Activated naive CD4-positive, alpha-beta T cell treated with anti-CD3 and anti-CD28 coated beads, Interleukin-2, amount 50 U/mL, for 72 hours (primary cell): ENCODE measurements at places on chromosomes 12 and 14. TPM values are rescaled to one million over a fixed set of nuclear protein-coding genes. Genes with fewer than 3 reads are reported as not detected.
A peak's percentile ranks its signal among the peaks of the same experiment; 100 is the strongest.

PIANP gene
- not detected for total RNA-seq

FOXN3 gene
- total RNA-seq: 75.3 TPM

DNA sequence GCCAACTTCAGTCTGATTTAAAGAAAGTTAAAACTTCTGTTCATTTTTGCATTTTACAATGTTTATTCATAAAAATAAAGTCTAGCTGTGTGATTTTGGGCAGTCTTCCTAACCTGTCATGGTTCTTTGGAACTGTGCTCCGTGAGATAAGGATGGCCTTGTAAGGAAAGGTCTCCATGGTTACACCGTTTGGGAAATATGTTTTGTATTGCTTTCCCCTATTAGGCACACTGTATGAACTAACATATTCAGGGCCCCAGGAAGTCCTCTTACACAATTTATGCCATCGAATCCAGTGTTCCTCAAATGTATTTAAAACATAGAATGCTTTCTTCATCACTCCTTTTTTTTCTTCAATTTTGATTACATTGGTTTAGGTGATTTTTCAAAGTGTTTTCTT is 54.5 kb downstream of the APAF1 start:
- no peak for DNase-seq

DNA sequence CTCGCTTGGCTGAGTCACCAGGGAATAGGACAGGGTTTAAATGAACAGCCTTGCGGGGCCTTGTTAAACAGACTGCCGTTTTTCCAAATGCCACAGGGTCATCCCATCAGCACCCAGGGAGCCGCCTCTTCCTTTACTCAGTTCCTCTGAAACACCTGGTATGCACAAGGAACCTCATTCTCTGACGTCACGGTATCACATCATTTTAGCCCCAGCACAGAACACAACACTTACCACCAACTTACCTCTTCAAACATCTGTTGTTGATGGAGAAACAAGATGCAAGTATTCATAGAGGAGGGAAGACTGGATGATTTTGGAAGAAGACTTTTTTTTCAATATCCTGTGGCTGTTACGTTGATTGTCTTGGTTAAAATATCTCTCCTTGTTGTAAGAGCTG is 535.3 kb upstream of the TMEM132C start:
- no peak for DNase-seq

DNA sequence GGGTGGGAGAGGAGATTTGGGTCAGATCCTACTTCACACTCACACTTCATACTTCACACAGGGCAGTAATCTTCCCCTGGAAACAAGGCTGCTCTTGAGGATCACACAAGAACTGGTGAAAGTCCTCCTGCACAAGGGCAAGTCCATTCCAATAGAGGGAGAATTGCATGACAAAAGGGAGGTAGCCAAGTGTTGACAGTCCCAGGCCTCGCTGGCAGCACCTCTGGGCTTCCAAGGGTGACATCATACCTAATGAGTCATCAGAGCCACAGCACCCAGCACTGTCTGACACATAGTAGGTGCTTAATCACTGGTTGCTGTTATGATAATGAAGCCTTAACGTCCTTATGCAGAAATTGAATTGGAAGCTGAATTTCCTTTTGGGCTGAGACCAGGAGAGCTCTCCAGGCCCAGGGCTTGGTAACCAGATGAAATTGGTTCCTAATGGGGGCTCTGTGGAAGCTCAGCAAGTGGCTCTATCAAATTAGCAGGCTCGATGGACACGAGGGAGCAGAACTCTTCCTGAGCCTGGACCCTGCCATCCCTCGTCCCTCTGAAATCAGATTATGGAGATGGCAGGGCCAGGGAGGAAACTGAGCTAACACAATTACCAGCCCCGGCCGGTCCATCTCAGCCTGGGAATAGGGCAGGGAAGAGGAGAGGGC is 58.8 kb upstream of the ACTN1 start:
- DNase-seq: no peak

- no peak for DNase-seq
Observed at GRCh38 chr14:76434220-76434619, 58.3 kb downstream of the ESRRB start.

GRCh38 chr12:109741286-109741969 is 27.8 kb downstream of the FAM222A start:
- DNase-seq: no peak

- DNase-seq: no peak
Observed at GRCh38 chr12:53004178-53004577, 2.1 kb upstream of the EIF4B start.

PXMP2 gene
- 4.5 TPM for total RNA-seq

- peak; percentile 40 for DNase-seq
Observed at GRCh38 chr12:10190558-10191388, 11.9 kb downstream of the TMEM52B start.

DNA sequence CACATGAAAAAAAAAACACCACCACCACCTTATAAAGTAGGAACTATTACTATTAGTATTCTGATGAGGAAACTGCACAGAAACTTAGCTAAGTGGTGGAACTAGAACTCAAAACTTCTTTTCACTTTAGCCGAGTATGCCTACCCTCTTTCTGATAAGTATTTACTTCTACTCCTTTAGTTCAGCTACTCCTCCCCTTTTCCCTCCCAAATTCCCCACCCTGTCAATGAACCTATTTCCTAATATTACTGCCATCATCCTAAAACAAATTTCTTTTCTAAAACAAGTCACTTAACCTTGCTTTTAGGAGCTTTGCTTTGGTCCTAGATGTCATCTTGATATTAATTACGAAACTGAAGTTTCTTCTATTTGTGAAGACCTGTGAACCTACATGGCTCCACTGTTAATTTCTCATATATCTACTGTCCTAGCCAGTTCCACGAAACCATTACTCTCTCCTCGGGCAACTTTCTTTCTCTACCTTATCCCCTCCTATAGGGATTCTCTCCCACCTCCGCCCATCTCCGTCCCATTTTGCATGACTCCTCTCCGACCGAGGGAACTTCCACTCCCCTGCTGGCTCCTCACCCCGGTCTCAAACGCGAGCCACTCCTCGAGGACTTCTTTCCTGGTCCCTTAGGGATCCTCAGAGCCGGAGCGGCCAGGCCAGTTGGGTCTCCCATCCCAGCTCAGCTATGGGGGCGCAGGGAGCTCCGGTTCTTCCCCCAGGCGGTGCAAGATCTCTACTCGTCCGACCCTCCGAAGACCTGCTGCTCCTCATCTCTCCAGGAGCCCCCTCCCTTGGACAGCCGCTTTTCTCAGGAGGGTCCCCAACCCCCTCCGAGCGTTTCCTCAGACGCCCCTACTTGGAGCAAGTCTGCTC is 1.1 kb downstream of the NUMB start:
- DNase-seq: peak; percentile 20

- no peak for DNase-seq
Observed at GRCh38 chr12:42486407-42486806, 103.1 kb downstream of the PRICKLE1 start.

DNA sequence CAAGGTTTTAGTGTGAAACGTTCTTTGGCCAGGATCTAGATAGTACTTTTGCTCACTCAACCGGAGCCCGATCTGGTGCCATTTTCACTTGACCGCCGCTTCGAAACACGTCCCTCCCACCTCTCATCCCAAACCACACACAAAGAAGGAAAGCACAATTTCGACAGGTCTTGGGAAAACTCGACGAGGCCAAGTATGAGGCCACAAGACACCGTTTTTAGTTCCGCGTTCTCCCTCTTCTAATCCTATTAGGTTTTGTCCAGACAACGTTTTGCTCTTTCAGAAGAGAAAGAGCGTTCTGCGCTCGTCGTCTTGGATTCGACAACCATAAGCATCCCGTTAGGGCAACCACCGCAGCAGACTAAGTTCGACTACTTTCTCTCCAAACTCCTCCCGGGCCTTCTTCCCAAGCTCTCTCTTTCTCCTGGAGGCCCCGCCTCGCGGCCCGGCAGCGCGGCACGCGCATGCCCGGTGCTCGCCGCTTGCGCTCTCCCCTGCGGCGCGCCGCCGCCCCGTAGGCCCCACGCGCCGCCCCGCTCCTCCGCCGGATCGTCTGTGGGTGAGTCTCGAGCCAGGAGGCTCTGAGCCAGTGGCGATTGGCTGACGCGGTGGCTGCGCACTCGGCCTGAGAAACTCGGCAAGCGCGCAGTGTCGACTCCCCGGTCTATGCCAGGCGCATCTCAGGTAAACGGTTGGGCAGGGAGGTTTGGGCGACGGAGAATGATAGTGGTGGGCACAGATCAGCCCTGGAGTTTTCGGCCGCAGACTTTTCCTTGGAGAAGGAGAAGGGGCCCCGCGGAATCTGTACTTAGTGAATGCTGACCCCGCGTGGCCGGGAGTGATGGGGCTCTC is at the start of gene MIPOL1:
TSS of gene MIPOL1 (plus strand) at position 517 of the 852 bp plus-strand sequence. CDS start 49,952 bp downstream, outside the sequence.
- DNase-seq: no peak

GRCh38 chr14:58119381-58119780 is 32.6 kb downstream of the ARMH4 start:
- no peak for DNase-seq

TTC9 gene
- total RNA-seq: 6.5 TPM

MEG3 gene
- total RNA-seq: not detected
